Heart left ventricle (tissue), 16 donors: ENCODE measurements at places on chromosomes 1 and 21. TPM values are rescaled to one million over a fixed set of nuclear protein-coding genes. Genes with fewer than 3 reads are reported as not detected.

DNA sequence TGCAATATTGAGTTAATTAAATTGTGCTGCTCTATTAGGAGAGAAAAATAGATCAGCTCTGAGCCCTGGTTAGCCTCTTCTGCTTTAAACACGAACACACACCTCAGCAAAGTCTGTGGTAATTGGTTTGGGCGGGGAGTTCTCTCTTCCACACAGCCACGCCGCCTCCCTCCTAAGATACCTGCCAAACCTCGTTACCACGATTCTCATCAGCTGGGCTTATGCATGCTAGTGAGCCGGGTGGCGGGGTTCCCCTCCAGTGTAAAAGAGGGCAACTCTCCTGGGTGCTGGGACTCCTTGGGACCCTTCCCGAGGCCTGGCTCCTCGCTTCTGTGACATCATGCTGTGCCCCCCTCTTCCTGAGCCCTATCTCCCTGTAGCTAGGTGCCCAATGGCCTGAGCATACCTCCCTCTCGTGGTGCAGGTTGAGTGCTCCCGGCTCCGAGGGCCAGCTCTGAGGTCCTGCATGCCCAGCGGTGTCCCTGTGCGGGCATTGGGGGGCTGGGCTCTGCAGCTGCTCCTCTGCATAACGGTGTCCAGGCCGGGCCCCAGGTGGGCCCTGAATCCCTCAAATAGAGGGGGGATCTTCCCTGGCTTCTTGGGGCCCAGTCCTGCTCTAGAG lies 182.9 kb downstream of the PRDM16 start:
- H3K4me1 ChIP-seq = no peaks in the 10 kb centered on the region
- H3K36me3 ChIP-seq = no peaks in the 10 kb centered on the region
- no peak overlapping the region for H3K27ac ChIP-seq
- no peak overlapping the region for H3K4me3 ChIP-seq

- H3K27ac ChIP-seq = no peak overlapping the region
- DNase-seq = no peak
- H3K4me3 ChIP-seq = no peak overlapping the region
- H3K36me3 ChIP-seq = peaks cover 75% of the 10 kb centered on the region
Measured at GRCh38 chr1:180053594-180054567, 99.3 kb downstream of the CEP350 start.

- peaks cover 49% of the 10 kb centered on the region for H3K4me1 ChIP-seq
- H3K4me3 ChIP-seq = no peak overlapping the region
- no peak for DNase-seq
- H3K36me3 ChIP-seq = no peaks in the 10 kb centered on the region
Measured at GRCh38 chr1:39412892-39413291, 78.5 kb upstream of the BMP8A start.

CXADR gene
- 37.9 TPM for total RNA-seq

DNA sequence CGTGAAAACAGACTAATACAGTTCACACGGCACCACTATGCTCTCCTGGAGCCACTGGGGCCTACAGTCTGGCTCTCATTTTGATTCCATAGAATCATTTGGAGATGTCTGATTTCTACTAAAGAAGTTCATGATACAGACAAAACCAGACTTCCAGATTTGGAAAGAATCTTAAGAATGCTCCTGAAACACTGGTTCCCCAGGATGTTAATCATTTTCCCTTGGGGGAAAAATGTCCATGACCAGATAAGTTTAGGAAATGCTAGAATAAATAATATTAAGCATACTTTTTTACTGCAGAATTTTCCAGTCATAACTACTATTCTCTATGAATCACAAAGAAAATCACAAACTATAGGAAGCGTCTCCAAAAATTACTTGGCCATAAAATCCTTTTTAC lies 63.0 kb upstream of the RGS7 start:
- H3K27ac ChIP-seq = no peak overlapping the region
- no peaks in the 10 kb centered on the region for H3K36me3 ChIP-seq
- H3K4me3 ChIP-seq = no peak overlapping the region
- peaks cover 15% of the 10 kb centered on the region for H3K27me3 ChIP-seq
- no peaks in the 10 kb centered on the region for H3K4me1 ChIP-seq

- no peak for DNase-seq
- no peaks in the 10 kb centered on the region for H3K27me3 ChIP-seq
- H3K4me3 ChIP-seq = no peak overlapping the region
- no peak overlapping the region for H3K27ac ChIP-seq
- H3K36me3 ChIP-seq = no peaks in the 10 kb centered on the region
Measured at GRCh38 chr1:16210581-16210980, 1.9 kb downstream of the ARHGEF19 start.

CA14 gene
- 2.4 TPM for total RNA-seq

DNA sequence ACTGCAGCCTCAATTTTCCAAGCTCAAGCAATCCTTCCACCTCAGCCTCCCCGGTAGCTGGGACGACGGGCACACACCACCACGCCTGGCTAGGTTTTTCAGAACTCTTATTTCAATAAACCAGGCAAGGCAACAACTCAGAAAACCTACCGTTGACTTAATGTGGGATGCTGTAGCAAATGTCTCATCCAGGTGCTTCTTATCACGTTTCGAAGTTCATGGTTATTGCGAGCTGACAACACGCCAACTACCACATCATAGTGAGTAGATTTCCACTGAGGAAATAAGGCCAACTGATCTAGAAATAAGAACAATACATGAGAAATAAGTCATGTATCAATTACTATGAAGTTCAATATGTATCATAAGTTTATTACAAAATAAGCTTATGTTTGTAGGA lies 9.7 kb downstream of the B3GALNT2 start:
- H3K27ac ChIP-seq = no peak overlapping the region
- DNase-seq = no peak
- H3K4me3 ChIP-seq = no peak overlapping the region
- peaks cover 19% of the 10 kb centered on the region for H3K36me3 ChIP-seq
- no peaks in the 10 kb centered on the region for H3K27me3 ChIP-seq

DNA sequence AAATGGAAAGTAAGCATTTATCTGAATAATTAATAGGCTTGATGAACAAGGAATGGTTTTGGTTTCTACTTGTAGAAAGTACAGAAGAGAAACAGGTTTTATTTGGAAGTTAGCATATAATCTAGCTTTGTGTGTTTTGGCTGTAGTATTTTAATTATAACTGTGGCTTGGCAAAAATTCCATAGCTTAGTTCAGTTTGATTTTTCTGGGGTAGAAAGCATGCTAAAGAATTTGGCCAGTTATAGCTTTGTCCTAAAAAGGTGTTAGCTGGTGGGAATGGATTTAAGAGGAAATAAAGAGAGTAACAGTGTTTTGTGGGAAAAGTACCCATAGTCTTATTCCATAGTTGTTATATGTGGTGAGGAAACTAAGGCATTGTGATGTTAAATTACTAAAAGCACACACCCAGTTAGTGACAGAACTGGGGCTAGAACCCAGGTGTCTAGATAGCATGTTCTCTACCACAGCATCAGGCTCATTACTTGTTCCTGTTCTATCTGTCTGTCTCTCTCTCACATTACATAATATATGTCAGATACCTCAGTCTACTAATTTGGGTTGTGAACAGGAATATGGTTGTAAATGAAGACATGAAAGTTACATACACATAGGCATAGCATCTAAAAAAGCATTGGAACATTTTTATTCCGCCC lies 55.0 kb downstream of the MPZL1 start:
- H3K36me3 ChIP-seq = peaks cover 78% of the 10 kb centered on the region
- no peaks in the 10 kb centered on the region for H3K27me3 ChIP-seq
- no peaks in the 10 kb centered on the region for H3K4me1 ChIP-seq
- DNase-seq = no peak

PRKAB2 gene
- 36.9 TPM for total RNA-seq

ELAVL4 gene
- total RNA-seq = not detected

DNA sequence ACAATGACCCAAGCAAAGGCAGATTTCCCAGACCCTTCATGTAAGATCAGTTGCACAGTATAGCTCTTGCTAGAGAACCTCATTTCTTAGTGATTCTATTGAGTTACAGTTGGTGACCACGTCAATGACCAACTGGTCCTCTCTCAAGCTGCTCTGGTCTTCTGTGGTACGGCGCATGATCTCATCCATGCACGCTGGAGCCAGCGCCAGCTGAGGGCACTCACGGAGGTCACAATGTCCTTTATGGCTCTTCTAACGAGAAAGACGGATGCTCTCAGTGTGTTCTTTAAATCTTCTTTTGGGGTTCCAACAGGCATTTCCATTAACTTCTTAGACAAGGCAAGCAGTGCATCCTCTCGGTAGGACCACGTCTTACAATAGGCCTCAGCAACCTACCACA lies 22.3 kb downstream of the CEP104 start:
- no peak overlapping the region for H3K4me3 ChIP-seq
- H3K27me3 ChIP-seq = no peaks in the 10 kb centered on the region
- no peak overlapping the region for H3K27ac ChIP-seq
- no peak for DNase-seq

- peak; percentile 60 for DNase-seq
- H3K27me3 ChIP-seq = peaks cover 28% of the 10 kb centered on the region
- peaks cover 10% of the 10 kb centered on the region for H3K4me1 ChIP-seq
Measured at GRCh38 chr1:34885405-34886247, 26.1 kb upstream of the SMIM12 start.

GRCh38 chr1:231035799-231036198 lies 4.3 kb downstream of the FAM89A start:
- peaks cover under 1% of the 10 kb centered on the region for H3K4me1 ChIP-seq
- H3K4me3 ChIP-seq = no peak overlapping the region
- H3K27ac ChIP-seq = no peak overlapping the region

C1orf94 gene
- not detected for total RNA-seq

ATP1A4 gene
- total RNA-seq = not detected

TTC3 gene
- total RNA-seq = 70.3 TPM

BSDC1 gene
- 35.6 TPM for total RNA-seq

DNA sequence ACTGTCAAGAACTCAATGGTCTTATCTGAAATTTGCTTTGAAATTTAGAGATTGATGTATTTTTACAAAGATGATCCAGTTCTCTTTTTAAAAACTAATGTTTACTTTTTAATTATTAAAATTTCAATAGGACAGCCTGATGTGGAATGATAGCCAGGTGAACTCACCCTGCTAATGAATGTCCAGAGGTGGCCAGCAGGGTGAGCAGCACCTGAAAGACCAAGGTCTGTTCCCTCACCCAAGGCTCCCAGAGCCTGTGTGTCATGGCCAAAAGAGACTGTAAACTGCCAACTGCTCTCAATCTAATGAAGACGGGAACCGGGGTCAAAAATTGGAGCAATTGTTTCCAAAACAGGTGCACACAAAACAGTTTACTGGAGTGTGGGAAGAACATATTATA lies 340.4 kb downstream of the DISC1 start:
- H3K36me3 ChIP-seq = no peaks in the 10 kb centered on the region
- H3K27me3 ChIP-seq = no peaks in the 10 kb centered on the region
- H3K27ac ChIP-seq = no peak overlapping the region
- H3K4me3 ChIP-seq = no peak overlapping the region

IL22RA1 gene
- total RNA-seq = 1.3 TPM

GRCh38 chr1:164613176-164613575 lies 54.2 kb downstream of the PBX1 start:
- H3K27ac ChIP-seq = no peak overlapping the region
- no peak overlapping the region for H3K4me3 ChIP-seq
- H3K4me1 ChIP-seq = peaks cover 5% of the 10 kb centered on the region
- H3K27me3 ChIP-seq = no peaks in the 10 kb centered on the region
- DNase-seq = no peak

GRCh38 chr1:62962901-62963776 lies 179.2 kb downstream of the ATG4C start:
- H3K27ac ChIP-seq = no peak overlapping the region
- H3K36me3 ChIP-seq = no peaks in the 10 kb centered on the region
- peaks cover 17% of the 10 kb centered on the region for H3K27me3 ChIP-seq
- no peaks in the 10 kb centered on the region for H3K4me1 ChIP-seq
- no peak overlapping the region for H3K4me3 ChIP-seq

- peak; percentile 26 for DNase-seq
- no peak overlapping the region for H3K4me3 ChIP-seq
- no peaks in the 10 kb centered on the region for H3K36me3 ChIP-seq
- H3K27me3 ChIP-seq = no peaks in the 10 kb centered on the region
- H3K4me1 ChIP-seq = no peaks in the 10 kb centered on the region
- H3K27ac ChIP-seq = no peak overlapping the region
Measured at GRCh38 chr1:71298633-71299032, 217.8 kb upstream of the ZRANB2 start.

FGR gene
- 10.4 TPM for total RNA-seq

DNA sequence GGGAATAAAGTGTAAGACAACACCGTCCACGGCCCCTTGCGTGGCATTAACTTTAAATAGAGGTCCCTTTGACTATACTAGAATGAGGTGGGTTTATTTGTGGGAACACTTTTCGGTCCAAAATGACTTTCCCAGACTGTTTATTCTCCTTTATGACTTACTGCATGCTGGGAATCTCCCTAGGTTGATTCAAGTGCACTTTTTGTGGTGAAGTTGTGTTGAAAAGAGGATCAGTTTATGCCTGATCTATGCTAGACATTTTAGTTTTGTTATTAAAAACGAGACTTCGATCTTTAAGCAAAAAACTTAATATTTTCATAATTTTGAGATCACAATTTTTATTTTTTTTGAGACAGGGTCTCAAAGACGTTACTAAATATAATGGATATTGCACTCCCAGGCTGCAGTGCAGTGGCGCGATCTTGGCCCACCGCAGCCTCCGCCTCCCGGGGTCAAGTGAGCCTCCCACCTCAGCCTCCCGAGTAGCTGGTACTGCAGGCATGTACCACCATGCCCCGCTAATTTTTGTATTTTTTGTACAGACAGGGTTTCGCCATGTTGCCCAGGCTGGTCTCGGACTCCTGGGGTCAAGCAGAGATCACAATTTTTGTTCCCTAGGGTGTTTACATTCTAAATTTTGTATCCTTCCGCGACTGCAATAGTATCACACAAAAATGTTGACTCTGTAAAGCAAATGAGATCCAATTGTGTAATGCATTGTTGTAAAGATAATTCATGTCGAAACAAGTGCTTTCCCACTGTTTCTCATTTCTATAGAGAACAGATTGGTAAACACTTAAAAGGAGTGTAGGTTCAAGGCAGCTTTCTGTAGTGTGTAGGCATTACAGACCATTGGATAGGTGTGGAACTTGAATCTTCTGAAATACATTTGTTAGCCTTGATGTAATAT lies 1.6 kb downstream of the CDC42 start:
- peak overlapping the region; percentile 95 for H3K4me3 ChIP-seq
- H3K4me1 ChIP-seq = peaks cover 36% of the 10 kb centered on the region
- DNase-seq = no peak
- no peaks in the 10 kb centered on the region for H3K36me3 ChIP-seq

- peaks cover 19% of the 10 kb centered on the region for H3K4me1 ChIP-seq
- H3K27ac ChIP-seq = no peak overlapping the region
- DNase-seq = no peak
- H3K36me3 ChIP-seq = no peaks in the 10 kb centered on the region
Measured at GRCh38 chr1:169090308-169090899, 16.1 kb upstream of the ATP1B1 start.

DNA sequence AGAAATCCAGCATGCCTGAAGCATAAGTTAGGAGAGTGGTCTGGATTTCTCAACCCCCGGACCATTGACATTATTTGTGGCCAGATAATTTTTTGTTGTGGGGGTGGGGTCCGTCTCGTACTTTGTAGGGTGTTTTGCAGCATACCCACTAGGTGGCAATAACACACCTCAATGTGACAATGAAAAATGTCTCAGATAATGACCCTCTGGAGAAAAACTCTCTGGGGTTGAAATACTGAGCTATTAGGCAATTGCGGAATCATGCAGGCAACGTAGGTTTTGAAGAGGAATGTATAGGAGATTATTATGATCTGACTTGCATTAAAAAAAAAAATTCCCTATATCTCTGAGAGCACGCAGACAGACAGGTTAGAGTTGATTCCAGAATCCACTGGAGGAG lies 25.3 kb upstream of the RRP15 start:
- H3K27ac ChIP-seq = no peak overlapping the region
- DNase-seq = no peak

- H3K36me3 ChIP-seq = no peaks in the 10 kb centered on the region
- peak overlapping the region; percentile 85 for H3K27ac ChIP-seq
- DNase-seq = no peak
- H3K4me1 ChIP-seq = peaks cover 35% of the 10 kb centered on the region
- H3K27me3 ChIP-seq = no peaks in the 10 kb centered on the region
Measured at GRCh38 chr1:225747566-225747965, 30.1 kb upstream of the SRP9 start.

NOS1AP gene
- total RNA-seq = 4.3 TPM
